ENCODE measurements at places on chromosomes 4 and X.

GRCh38 chr4:105162123-105162796, 15.6 kb downstream of the TET2 start:
- no peak for DNase-seq

DNA sequence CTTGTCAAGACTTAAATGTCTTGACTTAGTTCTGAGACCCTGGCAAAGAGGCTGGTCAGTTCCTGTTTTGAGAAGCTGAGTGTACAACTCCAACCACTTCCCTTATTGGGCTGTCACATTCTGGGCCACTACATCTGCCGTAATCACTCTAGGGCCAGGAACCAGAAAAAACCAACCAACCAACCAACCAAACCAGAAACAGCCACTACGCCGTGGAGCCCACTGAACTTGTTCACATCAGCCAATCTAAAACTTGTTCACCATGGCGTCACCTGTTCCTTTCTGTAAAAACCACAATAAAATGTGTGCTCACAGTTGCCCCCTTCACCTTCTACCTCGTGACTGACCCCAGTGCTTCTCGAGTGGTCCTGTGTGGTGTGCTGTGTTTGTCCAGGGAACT, 107.3 kb downstream of the JADE1 start:
- DNase-seq, result no peak

GRCh38 chr4:141995056-141995455, 358.7 kb downstream of the IL15 start:
- no peak for DNase-seq

DNA sequence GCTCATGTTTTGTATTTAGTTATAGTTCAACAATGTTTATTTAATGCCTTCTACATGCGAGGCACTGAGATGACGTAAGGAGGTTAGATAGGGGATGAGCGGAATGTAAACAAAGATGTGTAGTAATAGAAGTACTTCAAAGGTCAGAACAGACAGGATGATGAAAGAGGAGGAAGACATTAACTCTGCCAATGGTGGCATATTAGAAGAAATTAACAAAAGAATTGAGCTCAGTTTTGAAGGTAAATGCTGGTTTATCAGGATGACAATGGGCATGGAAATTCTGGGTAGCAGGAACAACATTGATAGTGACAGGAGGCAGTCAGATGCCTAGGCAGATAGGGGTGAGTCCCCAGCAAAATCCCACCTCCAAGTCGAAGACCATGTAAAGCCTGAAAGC, 62.3 kb upstream of the PGRMC2 start:
- DNase-seq, result no peak

GRCh38 chr4:4524364-4524763, 17.5 kb downstream of the STX18 start:
- peak; percentile 41 for DNase-seq

GRCh38 chr4:68256284-68256683, 10.8 kb upstream of the TMPRSS11B start:
- no peak for DNase-seq

- DNase-seq, result no peak
Observed at GRCh38 chr4:152665691-152666395, 14.0 kb downstream of the TMEM154 start.

- DNase-seq, result no peak
Observed at GRCh38 chr4:121567748-121568147, 129.0 kb downstream of the ANXA5 start.

DNA sequence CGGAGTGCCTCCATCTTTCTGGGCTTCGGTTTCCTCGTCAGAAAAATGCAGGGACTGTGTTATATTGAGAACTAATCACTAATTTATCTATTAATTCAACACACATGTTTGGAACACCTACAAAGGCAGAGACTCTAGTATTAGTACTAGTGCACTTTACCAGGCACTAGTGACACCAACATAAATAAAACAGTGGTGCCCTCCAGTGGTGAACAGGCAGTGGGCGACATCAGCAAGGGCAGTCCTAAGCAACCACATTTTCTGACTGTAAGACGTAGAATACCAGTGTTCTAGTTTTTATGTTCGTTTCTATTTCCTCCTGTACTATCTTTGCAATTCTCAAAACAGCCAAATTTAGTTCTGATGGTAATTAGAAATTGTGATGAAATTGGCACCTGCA, 69.1 kb upstream of the UCP1 start:
- peak; percentile 55 for DNase-seq

- no peak for DNase-seq
Observed at GRCh38 chr4:164402554-164402953, 351.4 kb upstream of the SMIM31 start.

DNA sequence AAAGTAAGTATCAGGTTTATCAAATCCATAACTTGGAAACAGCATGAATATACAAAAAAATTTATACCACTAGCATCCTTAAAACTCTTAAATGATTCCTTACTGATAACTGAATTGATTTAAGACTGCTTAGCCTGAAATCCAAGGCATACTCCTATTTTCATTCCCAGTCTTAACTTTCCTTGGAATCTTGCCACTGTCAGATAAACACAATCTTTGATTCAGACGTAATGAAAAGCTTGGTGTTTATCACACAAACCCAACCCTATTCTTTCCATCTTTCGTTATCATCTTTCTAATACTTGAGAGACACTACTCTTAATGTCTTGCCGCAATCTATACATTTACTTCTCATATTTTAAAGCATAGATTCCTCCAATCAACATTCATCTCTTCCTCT, 19.1 kb downstream of the C4orf17 start:
- DNase-seq, result no peak

DNA sequence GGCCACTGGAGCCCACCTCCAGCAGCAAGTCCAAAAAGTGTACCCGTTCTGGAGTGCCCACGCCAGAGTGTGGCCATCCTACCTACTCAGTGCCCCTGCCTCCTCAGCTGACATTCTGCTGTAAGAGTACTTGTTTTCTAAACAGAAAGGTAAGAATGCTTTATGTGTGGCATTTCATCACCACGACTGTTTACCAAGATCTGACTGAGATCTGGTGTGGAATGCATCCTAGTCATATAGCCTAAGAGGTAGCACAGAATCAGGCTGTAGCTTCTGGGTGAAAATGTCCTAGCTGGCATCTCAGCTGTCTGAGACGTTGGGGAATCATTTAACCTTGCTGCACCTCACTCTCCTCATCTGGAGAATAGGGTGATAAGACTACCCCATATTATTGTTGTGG, 638.7 kb upstream of the TENM3 start:
- no peak for DNase-seq

DNA sequence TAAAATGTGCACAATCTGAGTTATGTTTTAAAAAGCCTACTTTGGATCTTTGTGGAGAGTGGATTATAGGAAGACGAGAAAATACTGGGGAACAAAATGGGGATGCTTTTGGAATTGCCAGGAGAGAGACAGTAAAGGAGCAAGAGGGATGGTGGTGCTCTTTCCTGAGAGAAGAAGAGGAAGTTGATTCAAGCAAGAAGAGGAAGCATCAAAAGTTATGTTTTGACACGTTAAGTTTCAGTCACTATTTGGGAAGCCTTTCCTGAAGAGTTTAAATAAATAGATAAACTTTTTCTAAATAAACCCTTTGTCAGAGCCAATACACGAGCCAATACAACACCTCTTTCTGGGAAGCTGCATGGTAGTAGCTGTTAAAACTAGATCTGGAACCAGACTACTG, 394.1 kb downstream of the GALNTL6 start:
- no peak for DNase-seq

DNA sequence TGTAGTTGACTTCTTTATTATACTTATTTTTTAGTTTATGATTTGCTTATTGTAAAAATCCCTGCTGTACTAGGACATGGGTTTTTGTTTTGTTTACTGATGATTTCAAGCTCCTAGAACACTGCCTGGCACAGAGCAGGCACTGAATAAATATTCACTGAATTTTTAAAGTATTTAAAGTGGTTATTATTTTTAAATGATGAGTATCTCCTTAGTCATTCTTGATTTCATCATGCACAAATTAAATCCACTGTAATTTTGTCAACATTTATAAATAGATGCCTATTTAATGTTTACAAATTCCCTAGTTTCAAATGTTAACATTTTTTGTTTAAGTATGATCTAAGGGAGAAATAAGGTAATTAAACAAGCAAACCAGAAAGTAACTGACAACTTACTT, 367.9 kb upstream of the SLIT2 start:
- DNase-seq, result no peak

DNA sequence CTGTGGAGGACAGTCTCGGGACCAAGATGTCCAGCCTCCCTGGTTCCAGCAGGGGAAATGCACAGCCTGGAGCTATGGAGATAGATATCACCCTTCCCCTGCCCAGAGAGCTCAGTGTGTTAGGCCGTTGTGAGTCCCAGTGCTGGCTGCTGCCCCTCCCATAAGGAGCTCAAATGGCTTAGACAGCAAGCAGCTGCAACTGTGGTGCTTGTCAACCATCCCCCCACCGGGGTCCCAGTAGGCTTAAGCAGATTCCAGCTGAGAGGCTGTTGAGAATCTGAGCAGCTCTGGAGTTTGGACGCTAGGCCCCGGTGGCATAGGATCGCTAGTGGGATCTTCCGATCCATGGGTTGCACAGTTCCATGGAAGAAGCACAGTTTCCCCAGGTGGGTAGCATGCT, 181.8 kb upstream of the POF1B start:
- DNase-seq, result no peak

GRCh38 chr4:4383085-4383484, 3.8 kb upstream of the NSG1 start:
- no peak for DNase-seq

DNA sequence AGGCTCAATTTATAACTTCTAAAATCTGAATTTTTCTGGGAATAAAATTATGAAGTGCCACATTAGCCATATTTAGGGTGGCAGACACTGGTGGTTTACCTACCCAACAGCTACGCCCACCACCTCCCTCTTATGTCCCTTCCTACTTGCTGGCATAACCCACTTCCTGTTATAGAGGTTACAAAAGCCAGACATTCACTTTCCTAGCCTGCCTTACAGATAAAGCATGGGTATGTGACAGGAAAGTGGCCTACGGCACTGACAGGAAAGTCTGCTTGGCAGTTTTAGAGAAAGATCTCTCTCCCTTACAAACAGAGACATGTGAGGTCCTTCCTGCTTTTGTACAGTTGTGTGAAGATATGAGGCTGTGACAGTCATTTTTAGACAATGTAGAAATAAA, 12.4 kb downstream of the DDX53 start:
- DNase-seq, result no peak

DNA sequence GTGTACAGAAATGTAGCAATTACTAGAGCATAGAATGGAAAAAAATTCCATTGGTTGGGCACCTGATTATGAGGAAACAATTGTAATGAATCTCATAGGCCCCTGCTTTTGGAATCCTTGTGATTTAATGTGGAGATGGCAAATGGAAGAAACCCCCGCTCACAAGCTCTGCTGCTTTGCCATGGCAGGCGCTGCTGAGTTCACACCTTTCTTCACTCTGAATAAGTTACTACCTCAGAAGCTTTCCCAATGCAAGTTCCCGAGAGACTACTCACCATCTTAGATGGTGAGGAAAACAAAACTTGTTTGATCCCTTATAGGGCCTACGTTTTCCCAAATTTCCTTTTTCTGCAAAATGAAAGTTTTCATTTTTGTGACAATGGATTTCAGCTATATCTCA, 266.6 kb upstream of the TAPT1 start:
- DNase-seq, result no peak

DNA sequence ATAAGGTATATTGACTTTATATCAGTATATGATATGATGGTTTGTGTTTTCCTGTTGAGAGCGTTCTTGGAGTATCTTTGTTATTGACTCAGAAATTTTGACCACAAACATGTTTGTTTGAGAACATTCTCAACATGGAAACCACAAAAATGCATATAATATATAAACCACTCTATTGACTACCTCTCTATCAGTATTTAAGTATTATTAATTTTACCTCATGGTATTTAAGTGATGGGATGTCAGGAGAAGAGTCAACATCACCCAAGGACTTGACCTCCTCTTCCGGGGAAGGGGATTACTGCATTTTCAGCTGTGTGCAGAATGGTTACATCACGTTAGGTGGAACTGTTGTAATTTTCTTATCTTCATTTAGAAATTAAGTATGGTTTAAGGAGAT, 54.3 kb upstream of the PUDP start:
- DNase-seq, result no peak

DNA sequence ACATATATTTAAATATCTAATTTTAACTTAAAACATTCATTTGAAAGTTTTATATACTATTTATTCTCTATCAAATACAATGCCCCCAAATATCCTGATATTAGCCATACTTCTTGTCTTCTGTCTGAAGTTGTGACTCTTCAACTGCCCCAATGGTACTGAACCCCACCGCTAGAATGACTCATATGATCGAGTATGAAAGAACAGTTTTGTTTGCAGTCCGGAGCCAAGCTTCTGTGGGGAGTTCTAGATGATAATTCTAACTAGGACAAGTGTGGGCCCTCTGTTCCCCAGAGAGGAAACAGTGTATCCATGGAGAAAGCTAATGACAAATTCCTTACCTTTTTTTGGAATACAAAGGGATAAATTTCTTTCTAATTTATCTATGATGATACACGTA, 24.7 kb upstream of the CT47A1 start:
- DNase-seq, result no peak
